ENCODE measurements at places on chromosomes 12 and 14.
A peak's percentile ranks its signal among the peaks of the same experiment; 100 is the strongest.

DNA sequence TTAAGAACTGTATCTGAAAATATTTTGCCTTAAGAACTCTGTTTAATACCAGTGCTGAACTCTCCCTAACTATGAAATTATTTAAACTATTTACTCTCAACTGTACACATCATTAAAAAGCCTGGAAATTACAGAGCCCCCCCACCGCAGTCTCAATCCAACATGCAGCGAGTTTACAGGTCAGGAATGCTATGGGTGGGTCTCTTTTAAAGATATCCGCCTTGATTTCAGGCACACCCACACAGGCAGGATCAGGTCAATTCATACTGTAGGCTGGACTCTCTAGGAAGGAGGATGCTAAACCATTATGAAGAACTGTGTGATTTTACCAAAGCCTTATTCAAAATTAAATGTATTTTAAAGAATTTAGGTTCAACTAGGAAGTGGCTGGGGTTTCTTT is 16.5 kb downstream of the SPTLC2 start:
- no peak for DNase-seq

DNA sequence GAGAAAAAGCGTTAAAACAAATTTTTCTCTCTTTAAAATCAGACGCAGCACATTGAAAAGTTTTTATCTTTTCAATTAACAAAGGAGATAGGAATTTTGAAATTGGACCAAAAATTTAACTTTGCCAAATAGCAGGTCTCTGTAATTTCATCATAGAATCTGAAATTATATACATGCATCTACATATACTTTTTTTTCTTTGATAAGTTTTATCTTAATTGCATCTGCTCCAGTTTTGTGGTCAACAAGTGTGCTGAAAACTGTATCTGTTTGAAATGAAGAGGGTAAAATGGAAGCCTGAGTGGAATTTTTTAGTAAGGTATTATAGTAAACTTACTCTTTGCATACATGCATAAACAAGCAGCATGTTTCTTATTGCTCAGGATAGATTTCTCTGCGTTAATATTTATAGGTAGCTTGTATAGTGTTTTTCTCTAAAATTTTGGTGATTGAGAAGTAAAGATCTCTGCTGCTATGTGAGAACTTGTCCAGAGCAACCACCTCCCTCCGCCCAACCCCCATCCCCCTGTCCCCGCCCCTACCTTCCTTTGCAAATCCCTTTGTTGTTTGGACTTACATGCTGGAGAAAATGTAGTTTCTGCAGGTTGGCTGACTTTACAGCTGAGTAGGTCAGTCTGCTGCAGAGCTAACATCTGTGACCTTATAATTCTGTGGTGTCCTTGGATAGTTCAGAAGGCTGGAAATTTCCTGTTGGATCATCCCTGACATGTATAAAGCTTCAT is 64.6 kb downstream of the VRK1 start:
- peak; percentile 35 for DNase-seq

GRCh38 chr14:36942522-36943245 is 229.7 kb downstream of the SLC25A21 start:
- DNase-seq, result no peak

DNA sequence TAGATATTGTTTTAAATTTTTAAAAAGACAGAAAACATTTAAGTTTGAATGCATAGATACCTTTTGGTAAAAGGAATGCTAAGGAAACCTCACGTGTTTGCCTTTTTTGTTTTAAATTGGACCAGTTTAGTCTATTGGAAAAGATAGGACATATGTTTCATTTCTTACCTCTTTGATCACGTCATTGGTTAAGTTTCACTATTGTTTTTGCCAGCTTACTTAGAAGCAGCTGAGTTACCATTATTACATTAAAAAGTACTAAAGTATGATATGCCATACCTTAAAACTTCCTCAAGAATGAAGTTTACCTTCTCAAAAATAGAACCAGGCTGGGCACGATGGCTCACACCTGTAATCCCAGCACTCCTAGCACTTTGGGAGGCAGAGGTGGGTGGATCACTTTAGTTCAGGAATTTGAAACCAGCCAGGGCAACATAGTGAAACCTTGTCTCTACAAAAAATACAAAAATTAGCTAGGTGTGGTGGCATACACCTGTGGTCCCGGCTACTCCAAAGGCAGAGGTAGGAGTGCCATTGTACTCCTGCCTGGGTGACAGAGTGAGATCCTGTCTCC is 54.4 kb downstream of the SRGAP1 start:
- no peak for DNase-seq

- no peak for DNase-seq
Measured at GRCh38 chr12:50123203-50123602, 11.2 kb downstream of the COX14 start.
